ENCODE measurements at places on chromosomes 5 and 9.
A peak's percentile ranks its signal among the peaks of the same experiment; 100 is the strongest.

- no peak for DNase-seq
Observed at GRCh38 chr5:6886866-6887265, 173.6 kb downstream of the TENT4A start.

- DNase-seq, result no peak
Observed at GRCh38 chr5:171865471-171865870, 79.9 kb downstream of the SMIM23 start.

DNA sequence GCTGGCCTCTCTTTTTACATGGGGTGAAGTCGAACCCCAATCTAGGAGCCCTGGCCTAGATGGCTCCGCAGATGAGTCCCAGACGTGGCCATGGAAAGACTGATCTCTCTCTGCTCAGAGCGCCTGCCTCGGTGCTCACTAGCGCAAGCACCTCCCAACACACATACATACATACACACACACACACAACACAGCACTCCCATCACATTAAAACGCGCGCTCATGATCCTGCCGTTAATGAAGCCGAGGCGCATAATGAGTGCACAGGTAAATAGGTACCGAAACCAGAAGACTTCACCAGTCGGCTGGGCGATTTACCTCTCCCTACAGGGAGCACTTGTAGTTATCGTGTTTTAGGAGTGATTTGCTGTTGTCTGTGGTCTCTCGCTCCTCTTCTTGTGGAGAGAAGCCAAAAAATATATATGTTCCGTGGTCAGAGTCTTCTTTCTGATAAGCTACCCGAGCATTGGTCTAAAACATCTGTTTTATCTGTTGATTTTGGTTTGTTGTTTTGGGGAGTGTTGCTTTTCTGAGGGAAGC lies 207.7 kb downstream of the MEF2C start:
- no peak for DNase-seq

DNA sequence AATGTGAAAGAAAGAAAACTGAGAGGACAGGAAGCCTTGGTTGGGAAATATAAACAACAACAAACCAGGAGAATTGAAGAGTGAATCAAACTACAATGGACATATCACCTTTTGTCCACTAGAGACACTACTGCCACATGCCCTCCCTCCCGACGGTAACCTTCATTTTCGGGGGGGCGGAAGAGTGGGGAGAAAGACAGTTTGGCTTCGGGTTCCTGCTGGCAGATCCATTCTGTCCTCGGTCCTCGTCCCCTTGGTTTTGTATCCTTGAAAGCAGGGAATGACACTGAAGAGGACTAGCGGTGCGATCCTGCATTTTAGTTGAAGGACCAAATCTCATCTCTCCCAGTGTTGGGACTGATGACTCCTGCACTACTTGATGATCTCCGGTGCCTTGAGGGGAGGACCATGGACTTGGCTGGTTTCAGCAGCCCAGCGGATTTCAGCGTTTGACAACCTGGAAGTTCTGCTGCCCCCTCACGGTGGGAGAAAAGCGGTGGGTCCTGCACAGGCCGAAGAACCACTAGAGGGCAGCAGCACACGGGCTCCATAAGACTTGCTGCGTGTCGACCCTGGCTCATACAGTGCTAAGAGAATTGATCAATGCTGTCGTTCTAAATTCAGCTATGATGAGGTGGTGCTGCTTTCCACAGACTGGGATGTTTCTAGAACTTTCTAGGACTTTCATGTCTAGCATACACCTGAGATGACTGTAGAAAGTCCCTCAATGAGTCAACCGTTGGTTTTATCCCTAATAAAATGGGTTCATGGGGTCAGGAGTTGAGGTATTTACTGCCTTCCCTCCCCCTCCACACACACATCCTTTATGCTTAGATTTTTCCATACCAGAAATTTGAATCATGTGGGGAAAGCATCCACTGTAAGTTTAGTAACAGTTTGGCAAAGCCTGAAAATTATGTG lies 15.1 kb upstream of the ZNF131 start:
- DNase-seq, result peak; percentile 87

DNA sequence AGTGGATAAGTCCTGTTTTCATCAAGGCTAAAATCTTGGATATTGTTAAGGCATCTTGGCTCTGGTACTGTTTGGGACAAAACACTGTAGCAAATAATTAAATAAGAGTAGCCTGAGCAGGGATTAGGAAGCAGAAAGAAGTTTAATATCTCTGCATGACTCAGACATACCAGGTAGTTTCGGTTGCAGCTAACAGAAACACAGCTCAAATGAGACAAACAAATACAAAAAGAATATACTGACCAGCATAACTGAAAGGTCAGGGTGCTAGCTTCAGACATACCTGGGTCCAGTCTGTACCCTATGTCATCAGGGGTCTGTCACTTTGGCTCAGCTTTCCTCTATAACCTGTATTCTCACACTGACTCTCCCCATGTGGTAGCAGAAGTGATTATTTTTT lies 156.4 kb upstream of the MAP3K1 start:
- DNase-seq, result no peak

DNA sequence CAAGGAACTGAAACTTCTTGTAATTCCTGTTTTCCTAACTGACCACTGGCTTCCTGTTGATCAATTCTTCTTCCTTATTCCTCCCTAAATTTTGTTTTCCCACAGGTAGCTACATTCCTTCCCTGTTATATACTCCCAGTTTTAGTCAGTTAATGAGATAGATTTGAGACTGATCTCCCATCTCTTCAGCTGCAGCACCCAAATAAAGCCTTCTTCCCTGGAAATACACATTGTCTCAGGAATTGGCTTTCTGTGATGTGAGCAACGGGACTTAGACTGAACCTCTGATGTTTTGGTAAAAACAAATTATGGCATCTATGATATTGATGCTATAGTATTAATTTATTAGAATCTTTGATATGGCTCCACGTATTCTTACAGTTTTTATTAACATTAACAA lies 617.3 kb upstream of the ST8SIA4 start:
- no peak for DNase-seq

GRCh38 chr5:79859588-79859987 lies 131.5 kb downstream of the MTX3 start:
- no peak for DNase-seq

- DNase-seq, result no peak
Observed at GRCh38 chr9:71766663-71767062, 1.6 kb downstream of the CEMIP2 start.

DNA sequence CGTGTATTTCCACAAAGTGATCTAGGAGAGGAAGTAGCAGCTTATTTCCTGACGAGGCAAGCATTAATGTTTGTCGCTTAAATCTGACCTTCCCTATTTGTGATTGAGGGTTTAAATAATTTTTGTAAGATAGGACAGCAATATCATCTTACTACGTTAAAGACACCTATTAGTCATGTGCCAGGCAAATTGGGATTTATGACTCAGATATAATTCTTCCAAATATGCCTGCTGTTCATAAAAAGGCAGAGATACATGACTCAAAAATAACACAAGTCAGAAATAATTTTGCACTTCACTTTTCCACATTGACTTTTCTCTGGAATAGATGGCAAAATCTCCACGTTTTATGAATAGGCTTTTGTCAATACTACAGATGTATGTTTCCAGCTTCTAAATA lies 43.0 kb upstream of the CDH12 start:
- DNase-seq, result no peak

GRCh38 chr5:1723476-1723875 lies 76.2 kb downstream of the MRPL36 start:
- no peak for DNase-seq

GRCh38 chr5:19676895-19677294 lies 311.1 kb downstream of the CDH18 start:
- no peak for DNase-seq

- no peak for DNase-seq
Observed at GRCh38 chr9:91312717-91313325, 48.9 kb downstream of the AUH start.

Data from natural killer cell (primary cell).